ENCODE measurements at places on chromosomes 4 and X.

- no peak for DNase-seq
These were observed 1125.8 kb downstream of the STIM2 start for GRCh38 chr4:27986476-27986875.

DNA sequence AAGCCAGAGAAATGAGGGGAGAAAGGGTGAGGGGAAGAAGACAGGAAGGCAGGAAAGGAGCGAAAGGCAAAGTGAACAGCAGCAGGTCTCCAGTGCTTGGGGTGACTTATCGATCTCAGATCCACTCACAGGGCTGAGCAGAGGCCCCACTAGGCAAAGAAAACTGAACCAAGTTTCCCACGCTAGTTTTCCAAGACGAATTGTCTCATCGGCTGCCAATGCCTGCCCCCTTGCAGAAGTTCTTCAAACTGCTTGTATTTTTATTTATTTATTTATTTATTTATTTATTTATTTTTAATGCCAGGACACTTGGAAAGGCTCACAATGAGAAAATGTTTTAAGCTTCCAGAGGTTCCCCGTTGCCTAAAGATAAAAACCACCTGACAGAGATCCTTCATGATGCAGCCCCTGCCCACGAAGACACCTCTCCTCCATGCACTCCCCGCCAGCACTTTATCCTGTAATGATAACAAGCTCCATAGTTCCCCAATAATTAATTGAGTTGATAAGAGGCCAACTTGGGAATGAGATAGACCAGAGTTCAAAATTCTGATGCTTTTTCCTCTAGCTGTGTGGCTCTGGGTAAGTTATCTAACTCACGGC is 43.2 kb downstream of the QDPR start:
- DNase-seq, result no peak

- DNase-seq, result no peak
These were observed 1331.1 kb downstream of the ADGRL3 start for GRCh38 chr4:62531264-62531663.

- no peak for DNase-seq
These were observed 243.4 kb downstream of the ARHGAP10 start for GRCh38 chr4:147975325-147975724.

- peak; percentile 100 for DNase-seq
These were observed 393 bp downstream of the GTPBP6 start for GRCh38 chrX:318068-318738.
